ENCODE measurements at places on chromosomes 4 and X.

- DNase-seq, result peak; percentile 26
These were observed 82.2 kb downstream of the MAML3 start for GRCh38 chr4:140071806-140072205.

DNA sequence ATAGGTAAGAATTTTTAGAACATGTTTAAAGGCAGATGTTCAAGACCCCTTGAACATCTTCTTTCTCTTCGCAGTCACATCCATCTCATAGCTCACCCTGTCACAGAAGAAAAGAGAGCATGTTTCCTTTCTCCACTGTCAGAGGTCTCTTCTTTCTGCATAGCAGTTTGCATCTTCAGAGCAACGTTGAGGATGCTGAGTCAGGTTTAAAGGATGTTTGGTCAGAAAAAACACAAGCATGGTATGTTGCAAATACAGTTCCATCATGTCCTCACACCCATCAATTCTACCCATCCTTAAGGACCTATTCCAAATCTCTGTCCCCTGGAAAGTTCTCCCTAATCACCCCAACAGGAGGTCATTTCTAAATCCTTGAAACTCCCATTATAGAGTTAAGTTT, 84.8 kb downstream of the STOX2 start:
- DNase-seq, result no peak

- no peak for DNase-seq
These were observed 1047.6 kb upstream of the PCDH10 start for GRCh38 chr4:132101526-132101925.

GRCh38 chr4:181588733-181589302, 654.4 kb upstream of the TENM3 start:
- no peak for DNase-seq

GRCh38 chr4:163090997-163091684, 75.5 kb downstream of the NAF1 start:
- DNase-seq, result no peak

DNA sequence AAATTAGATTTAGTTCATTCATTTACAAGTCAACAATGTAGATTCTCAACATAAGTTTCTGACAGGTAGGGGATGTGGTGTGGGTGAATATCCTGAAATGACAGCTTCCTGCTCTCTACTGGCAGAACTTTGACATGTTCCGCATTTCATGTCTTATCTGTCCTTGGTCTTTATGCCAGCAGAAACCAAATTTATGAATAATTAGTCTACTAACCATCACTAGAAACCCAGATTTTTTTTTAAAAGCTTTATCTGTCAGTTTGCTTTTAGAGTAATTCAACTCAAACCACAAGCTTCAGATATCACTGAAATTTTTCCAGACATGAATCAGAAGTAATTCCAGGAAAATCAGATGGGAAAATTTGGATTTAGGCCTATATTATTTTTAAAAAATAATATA, 17.9 kb downstream of the COQ2 start:
- DNase-seq, result no peak

DNA sequence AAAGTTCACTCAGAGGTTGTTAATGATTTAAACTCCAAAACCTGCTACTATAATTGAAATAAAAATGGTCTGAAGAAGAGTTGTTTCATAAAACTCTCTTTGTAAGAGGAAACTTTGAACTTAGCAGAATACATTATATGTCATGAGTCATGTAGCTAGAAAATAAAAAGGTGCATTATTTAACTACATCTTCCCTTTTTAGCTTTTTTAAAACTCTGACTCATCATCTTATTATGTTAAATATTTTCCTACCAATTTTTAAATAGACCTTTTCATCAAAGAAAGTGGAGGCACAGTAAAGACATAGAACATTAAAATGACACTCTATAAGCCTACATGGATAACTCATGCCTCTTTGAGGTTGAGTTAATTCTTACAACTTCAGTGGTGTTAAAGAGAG, 1.2 kb upstream of the ZNF827 start:
- no peak for DNase-seq

DNA sequence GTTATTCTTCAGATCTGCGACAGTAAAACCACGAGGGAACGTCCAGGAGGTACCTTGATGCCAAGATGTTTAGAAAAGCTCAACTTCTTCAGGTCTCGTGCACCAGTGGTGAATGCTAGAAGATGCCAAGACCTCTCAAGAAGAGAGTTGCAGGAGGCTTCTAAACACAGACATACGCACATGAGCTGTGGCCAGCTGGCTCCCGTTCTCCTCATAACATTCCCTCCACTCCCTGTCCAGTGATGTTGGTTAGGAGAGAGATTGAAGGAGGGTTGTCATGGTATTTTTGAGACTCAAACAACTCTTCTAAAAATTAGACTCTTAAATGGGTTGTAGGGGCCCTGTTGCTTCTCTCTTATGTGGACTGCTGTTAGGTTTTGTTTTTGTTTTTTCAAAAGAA, 184.3 kb downstream of the QDPR start:
- no peak for DNase-seq

- DNase-seq, result no peak
These were observed 12.8 kb downstream of the PJA1 start for GRCh38 chrX:69152417-69152841.

DNA sequence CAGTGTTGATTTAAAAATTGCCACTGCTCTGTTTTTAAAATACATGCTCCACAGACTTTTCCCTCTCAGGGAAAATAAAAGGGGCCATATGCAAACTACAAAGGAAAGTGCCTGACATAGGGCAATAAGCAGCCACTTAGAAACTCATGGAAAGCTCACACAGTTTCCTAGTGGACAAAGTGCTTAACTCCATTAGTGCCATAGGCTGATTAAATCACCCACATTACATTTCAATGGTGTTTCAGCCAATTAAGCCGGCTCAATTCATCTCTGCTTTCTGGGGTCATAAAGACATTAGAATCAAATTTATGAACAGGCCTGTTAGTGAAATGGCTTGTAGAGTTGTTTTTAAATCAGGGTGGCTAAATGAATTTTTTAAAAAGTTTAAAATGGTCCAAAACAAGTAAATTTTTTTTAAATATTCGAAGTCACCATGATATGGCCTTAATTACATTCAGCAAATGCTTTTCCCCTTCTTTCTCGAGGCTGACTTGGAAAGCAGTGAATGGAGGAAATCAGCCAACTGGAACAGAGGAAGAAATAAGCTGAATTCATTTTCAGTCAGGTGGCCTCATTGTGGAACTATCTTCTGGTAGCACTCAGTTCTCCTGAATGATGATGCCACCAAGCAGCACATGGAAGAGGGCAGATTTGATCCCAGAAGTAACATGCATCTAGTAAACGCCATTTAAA, 2305.1 kb upstream of the AGA start:
- DNase-seq, result no peak

GRCh38 chr4:1464581-1465171, 58.4 kb upstream of the NKX1-1 start:
- DNase-seq, result no peak

GRCh38 chr4:140659943-140660700, 91.4 kb upstream of the UCP1 start:
- no peak for DNase-seq

- DNase-seq, result no peak
These were observed 283.9 kb downstream of the SMARCA1 start for GRCh38 chrX:129239371-129239770.

GRCh38 chrX:72205706-72206105, 24.1 kb downstream of the PIN4 start:
- no peak for DNase-seq

GRCh38 chr4:38930707-38931106, 63.1 kb downstream of the FAM114A1 start:
- DNase-seq, result no peak

DNA sequence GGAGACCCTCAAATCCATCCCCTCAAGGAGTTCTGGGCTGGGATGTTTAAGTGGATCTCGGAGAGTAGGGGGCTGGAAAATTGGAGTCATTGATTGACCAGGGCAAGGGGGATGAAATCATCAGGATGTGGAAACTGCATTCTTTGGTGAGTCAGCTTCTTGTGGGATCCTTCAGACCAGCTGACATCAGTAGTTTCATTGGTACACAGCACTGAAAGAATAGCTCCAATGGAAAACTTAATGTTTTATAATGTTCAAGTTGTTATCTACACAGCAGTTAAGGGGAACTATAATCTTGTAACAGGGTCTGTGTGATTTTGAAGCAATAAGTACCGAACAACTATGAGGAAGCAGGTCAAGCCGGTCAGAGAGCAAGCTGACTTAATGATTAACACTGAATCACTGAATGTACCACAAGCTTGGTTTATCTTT, 506.1 kb downstream of the RPA4 start:
- DNase-seq, result no peak

GRCh38 chrX:144379156-144379555, 495.3 kb downstream of the UBE2NL start:
- no peak for DNase-seq

- no peak for DNase-seq
These were observed 424.5 kb upstream of the PCDH7 start for GRCh38 chr4:30295652-30296051.

- no peak for DNase-seq
These were observed 113.4 kb upstream of the FAM241A start for GRCh38 chr4:112031712-112032328.

DNA sequence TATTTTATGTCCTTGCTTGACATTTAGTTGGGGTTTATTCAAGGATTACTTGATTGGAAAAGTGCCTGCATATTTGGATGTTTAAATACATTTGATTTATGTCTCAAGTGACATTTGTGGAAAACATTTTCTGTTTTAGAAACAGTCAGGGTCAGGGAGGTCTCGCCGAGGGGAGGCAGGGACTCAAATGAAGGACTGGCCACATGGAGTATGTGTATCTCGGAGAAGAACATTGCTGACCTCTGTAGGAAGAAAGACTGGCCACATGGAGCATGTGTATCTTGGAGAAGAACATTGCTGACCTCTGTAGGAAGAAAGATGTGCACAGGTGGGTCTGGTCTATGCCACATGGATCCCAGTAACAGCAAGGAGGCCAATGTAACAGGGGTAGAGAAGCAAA, 233.6 kb downstream of the TRIML1 start:
- DNase-seq, result no peak

DNA sequence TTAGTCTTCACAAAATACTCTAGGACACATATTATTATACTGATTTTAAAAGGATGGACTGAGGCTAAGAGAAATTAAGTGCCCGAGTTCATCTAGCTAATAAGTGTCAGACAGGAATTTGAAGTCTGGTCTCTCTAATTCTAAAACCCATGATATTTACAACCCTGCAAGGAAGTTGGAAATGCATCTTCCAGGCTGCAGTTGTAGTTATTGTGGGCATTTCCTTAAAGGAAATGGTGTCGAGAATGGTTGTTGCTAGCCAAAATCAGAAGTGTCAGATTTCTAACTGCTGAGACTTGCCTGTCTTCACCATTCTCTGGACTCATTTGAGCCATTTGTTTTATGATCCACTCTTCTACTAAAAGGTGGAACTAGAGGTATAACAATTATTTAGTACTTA, 82.5 kb downstream of the FAT4 start:
- no peak for DNase-seq

- DNase-seq, result no peak
These were observed 13.4 kb upstream of the DHRSX start for GRCh38 chrX:2514131-2514530.

GRCh38 chr4:60724623-60725022, 475.5 kb upstream of the ADGRL3 start:
- DNase-seq, result no peak

- DNase-seq, result no peak
These were observed 14.9 kb upstream of the ERCC6L start for GRCh38 chrX:72253686-72254085.

GRCh38 chrX:7603387-7603786, 239.6 kb upstream of the VCX start:
- DNase-seq, result no peak

- no peak for DNase-seq
These were observed 89.1 kb upstream of the TSPAN5 start for GRCh38 chr4:98747393-98748091.

DNA sequence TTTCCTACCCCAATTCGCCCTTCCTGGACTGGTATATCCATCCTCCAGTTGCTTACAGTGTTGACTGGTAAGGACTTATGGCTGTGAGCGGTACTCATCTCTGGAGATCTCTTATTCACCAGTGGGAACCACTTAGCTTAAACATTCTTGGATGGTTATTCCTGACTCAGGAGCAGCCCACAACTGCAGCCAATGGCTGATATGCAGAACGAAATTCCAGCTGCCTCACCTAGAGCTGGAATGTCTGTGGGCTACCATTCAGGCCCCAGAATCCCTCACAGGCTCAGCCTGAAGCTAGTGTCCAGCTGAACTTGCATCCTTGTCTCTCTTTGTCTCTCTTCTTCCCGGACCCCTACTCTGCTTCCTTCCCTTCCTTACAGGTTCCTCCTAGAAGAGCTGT, 138.9 kb upstream of the SMIM31 start:
- no peak for DNase-seq

DNA sequence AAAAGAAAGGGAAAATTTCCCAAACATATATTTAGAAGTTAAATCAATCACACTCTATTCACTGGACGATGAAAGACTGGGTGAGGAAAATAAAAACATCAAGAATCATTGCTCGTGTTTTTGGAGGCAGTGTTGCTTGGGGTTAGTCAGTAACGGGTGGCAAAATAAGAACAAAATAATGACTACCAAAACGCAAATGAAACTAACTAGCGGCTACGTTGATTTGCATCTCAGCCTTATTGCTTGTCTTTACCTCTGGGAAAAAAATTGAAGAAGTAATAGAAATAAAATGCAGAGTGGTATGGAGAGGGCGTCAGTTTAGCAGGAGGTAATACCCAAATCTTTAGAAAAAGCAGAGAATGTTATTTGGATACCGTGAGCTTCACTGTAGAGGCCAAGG, 86.4 kb upstream of the SORBS2 start:
- no peak for DNase-seq

- DNase-seq, result no peak
These were observed 196.3 kb upstream of the GATB start for GRCh38 chr4:151957153-151957552.

GRCh38 chrX:70553516-70553915, 108.9 kb downstream of the DLG3 start:
- no peak for DNase-seq

DNA sequence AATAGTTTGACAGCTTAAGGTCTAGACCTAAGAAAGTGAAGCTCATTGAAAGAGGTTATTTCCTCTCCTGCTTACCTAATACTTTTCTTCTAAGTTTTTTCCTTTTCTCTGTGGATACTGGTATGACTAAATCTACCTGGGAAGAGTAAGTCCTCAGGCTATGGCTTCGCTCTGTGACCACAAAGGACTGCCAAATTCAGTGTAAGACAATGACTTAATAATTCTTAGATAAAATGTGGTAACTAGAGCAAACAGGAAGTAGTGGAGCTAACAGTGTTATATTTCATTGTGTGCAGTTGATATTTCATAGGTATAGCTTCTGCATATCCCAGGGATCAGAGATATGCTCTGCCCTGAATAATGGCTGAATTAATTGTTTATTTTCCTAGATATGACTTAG, 418.9 kb downstream of the CCSER1 start:
- no peak for DNase-seq

DNA sequence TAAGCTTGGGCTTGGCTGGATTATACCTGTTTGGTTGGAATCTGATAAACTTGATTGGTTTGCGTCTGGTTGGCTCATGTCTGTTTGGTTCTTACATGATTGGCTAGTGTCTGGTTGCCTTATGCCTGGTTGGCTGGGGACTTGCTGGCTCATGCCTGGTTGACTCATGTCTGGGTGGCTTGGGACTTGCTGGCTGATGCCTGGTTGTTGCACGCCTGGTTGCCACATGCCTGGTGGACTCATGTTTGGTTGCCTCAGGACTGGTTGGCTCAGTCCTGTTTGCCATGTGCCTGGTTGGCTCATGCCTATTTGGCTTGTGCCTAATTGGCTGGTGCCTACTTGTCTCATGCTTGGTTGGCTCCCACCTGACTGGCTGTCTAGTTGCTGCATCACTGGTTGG, 104.5 kb downstream of the APOOL start:
- DNase-seq, result no peak
